ENCODE measurements at places on chromosomes 7 and 10.

- DNase-seq: no peak
Measured at GRCh38 chr10:11236234-11236633, 218.6 kb downstream of the CELF2 start.

- no peak for DNase-seq
Measured at GRCh38 chr7:116097365-116098009, 66.9 kb upstream of the TFEC start.

DNA sequence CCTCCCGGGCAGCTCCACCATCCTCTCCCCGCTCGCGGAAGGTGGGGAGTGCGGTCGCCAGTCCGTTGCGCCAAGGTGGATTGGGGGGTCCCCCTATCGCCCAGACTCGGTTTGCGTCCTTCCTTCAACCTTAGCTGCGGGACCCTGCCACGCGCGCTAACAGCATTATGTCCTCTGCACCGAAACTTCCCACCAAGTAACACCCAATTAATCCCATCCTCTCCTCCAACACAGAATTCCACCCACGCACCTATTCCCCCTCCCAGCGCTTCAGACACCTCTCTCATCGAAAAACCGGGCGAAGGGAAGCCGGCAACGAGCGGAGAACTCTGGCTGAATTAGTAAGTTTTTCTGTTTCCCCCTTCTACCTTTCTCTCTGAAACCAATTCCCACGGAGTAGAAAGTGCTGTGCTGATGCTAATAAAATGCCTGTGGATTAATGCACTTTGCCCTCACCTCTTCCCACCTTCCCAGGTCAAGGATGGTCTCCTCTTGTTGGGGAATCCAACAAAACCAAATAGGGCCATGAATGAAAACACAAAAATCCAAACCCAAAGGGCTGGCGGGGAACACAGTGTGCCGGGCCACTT is 947 bp downstream of the HOXA3 start:
- no peak for DNase-seq

GRCh38 chr10:27345455-27345920 is 104.9 kb upstream of the ACBD5 start:
- DNase-seq: no peak

GRCh38 chr10:96456296-96456840 is 57.4 kb downstream of the TLL2 start:
- DNase-seq: no peak

- DNase-seq: no peak
Measured at GRCh38 chr7:74718336-74718735, 55.5 kb upstream of the NCF1 start.
